H1 (cell line): ENCODE measurements at places on chromosomes 3 and 15. TPM values are rescaled to one million over a fixed set of nuclear protein-coding genes. Genes with fewer than 3 reads are reported as not detected.

- no peaks in the 10 kb centered on the region for H3K36me3 ChIP-seq
- peaks cover 13% of the 10 kb centered on the region for H3K4me1 ChIP-seq
- H3K27ac ChIP-seq = no peak overlapping the region
Measured at GRCh38 chr15:29115093-29115991, 154.3 kb downstream of the NSMCE3 start.

GRCh38 chr3:98791341-98792325 is 28.5 kb downstream of the ST3GAL6 start:
- H3K27me3 ChIP-seq = no peaks in the 10 kb centered on the region
- DNase-seq = no peak
- H3K27ac ChIP-seq = no peak overlapping the region
- H3K36me3 ChIP-seq = no peaks in the 10 kb centered on the region; the same call in 1 of the 2 replicates
- no peaks in the 10 kb centered on the region for H3K4me1 ChIP-seq

DNA sequence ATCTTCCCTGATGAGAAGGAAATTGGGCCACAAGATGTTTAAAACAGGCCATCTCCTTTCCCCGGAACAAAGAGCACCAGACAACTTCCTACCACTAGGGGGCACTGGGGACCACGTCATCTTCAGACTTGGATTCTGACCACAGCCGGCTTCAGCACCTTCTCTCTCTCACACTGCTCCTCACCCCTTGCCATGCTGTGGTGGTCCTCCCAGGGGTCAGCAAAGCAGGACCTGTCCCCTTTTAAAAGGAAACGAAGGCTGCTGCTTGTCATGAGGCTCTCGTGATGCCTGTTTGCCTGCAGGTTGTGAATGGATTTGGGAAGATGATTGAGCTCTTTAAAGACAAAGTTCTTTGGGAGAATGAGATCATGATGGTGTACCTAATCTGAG is 16.2 kb downstream of the RFT1 start:
- no peaks in the 10 kb centered on the region for H3K4me1 ChIP-seq
- peak; percentile 47 for DNase-seq
- H3K27me3 ChIP-seq = no peaks in the 10 kb centered on the region

- no peaks in the 10 kb centered on the region for H3K27me3 ChIP-seq
- no peaks in the 10 kb centered on the region for H3K36me3 ChIP-seq
- no peak for DNase-seq
Measured at GRCh38 chr3:49428752-49429080, 408 bp downstream of the NICN1 start.

DNA sequence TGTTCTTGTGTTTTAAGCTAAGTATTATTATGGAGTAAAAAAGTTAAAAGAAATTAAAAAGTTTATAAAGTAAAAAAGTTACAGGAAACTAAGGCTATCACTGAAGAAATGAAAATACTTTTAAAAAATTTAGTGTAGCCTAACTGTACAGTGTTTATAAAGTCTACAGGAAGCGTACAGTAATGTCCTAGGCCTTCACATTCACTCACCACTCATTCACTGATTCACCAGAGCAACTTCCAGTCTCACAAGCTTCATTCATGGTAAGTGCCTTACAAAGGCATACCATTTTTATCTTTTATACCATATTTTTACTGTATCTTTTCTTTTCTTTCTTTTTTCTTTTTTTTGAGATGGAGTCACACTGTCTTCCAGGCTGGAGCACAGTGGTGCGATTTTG is 40.7 kb upstream of the SCN5A start:
- no peaks in the 10 kb centered on the region for H3K36me3 ChIP-seq
- no peaks in the 10 kb centered on the region for H3K4me1 ChIP-seq
- no peaks in the 10 kb centered on the region for H3K27me3 ChIP-seq
- H3K4me3 ChIP-seq = no peak overlapping the region
- no peak for DNase-seq

Gene LRRC31
- total RNA-seq = not detected in 2 replicates

Gene ATP8B4
- 0.24 and 0.57 TPM in 2 replicates for total RNA-seq

Gene PARP14
- total RNA-seq = 15.9 and 17.6 TPM in 2 replicates
